Erythroblast (primary cell): ENCODE measurements at places on chromosomes 11 and 22.
A peak's percentile ranks its signal among the peaks of the same experiment; 100 is the strongest.

DNA sequence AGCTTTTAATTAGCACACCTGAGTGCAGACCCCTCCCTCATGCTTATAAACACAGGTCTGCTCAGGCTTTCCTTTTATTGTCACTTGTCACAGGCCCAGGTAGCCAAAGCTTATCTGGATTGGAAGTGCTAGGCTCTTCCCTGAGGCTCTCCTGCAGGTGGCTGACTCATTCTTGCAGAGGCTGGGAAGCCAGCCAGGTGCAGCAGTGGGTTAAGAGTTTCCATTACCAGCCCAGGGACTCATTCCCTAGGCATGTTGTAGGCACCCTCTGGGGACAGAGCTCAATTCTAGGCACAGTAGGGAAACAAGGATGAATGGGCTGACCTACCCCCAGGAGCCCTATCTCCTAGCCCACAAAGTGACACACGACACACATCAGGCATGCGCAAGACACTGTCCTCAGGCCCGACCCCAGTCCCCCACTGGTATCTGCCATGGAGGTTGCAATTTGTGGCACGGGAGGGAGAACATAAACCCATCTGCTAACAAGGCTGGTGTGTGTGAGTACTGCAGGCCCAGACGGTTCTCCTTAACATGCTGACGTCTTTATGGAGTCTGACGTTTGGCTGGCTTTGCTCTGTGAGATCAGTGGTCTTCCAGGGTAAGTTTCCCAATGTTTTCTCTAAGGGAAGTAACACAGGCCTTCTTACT is 94.2 kb downstream of the ABTB2 start:
- DNase-seq = no peak

- no peak for DNase-seq
Observed at GRCh38 chr11:127000291-127000968, at the start of gene KIRREL3. Gene KIRREL3, minus strand, starts transcription at chr11:127000770.

DNA sequence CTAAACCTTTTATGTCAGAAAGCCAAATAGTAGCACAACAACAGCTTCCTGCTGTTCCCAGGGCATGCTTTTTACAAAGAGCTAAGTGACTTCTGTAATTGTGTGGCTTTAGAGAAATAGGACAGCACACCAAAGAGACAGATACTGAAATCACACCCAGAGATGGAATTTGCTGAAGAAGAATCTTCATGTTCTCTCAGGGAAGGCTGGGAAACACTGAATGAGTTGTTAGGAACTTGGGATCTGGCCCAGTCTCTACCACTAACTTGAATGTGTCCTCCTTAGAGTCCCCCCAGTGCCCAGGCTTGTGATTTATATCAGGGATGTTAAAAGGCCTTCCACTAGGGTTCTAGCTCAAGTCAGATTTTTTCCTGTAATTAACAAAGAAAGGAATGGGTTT is 175.2 kb downstream of the DBX1 start:
- no peak for DNase-seq

DNA sequence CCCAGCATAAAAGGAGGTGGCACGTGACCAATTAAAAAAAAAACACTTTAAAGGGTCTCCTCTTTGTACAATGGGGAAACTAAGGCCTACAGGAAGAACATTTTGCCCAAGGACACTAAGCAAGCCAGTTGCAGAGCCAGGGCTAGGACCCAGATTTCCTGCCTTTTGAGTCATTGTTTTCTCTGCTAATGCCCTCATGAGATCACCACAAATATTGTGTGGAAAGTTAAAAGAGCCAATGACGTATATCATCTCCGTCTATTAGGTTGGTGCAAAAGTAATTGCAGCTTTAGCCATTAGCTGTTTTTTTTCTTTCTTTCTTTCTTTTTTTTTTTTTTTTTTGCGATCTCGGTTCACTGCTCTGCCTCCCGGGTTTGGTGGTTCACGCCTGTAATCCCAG is 24.1 kb upstream of the LRRC32 start:
- no peak for DNase-seq

- peak; percentile 53 for DNase-seq
Observed at GRCh38 chr22:19523240-19524169, 705 bp downstream of the CLDN5 start.

DNA sequence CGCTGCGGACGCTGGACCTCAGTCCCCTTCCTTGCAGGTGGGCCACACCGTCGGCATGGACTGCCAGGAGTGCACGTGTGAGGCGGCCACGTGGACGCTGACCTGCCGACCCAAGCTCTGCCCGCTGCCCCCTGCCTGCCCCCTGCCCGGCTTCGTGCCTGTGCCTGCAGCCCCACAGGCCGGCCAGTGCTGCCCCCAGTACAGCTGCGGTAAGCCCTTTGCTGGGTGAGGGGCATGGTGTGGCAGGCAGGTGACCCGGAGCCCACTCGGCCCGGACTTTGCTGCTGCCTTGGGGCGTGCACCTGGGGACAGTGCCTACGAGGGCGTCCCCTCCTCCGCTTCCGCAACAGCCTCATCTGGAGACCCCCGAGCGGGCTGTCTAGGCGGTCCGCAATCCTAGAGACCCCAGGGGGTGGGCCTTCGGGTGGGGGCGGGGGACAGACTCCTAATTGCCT is 25.4 kb upstream of the MUC5B start:
- DNase-seq = no peak

GRCh38 chr11:73648121-73648520 is 1.7 kb downstream of the PLEKHB1 start:
- DNase-seq = no peak

DNA sequence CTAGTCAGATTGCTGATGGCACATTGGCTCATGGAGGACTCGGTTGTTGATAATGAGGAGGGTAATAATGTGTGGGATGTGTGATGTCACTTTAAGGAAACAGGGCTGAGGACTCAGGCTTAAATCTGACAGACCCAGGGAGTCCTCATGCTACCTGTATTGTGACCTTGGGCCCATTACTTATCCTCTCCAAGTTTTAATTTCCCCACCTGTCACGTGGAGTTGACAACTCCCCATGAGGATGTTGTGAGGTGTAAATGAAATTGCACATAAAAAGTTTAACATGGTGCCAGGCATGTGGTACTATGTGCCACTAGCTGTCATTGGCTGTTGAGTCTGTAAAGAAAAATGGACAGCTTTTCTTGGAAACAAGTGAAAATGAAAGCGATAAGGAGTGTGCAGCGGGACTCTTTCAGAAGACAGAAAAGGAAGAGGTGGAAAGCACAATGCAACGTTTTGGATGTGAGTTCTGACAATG is 15.3 kb downstream of the IL10RA start:
- DNase-seq = peak; percentile 41

- no peak for DNase-seq
Observed at GRCh38 chr11:35491231-35491871, 34.1 kb downstream of the PAMR1 start.

DNA sequence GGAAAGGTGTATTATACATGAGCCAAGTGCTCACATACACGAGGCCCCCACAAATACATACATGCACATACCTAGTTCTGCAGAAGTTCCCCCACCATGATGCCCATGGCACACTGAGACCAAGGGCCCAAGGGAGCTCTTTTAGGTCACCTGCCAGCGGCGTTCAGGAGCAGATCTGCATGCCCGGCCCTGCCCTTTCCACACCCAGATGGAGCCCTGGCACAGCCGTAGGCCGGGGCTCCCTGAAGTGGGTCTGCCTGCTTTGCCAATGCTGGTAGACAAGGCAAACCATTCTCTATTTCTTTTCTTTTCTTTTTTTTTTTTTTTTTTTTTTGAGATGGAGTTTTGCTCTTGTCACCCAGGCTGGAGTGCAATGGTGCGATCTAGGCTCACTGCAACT is 21.5 kb downstream of the NFAM1 start:
- DNase-seq = no peak

GRCh38 chr11:129637473-129637872 is 178.2 kb upstream of the TMEM45B start:
- DNase-seq = no peak

DNA sequence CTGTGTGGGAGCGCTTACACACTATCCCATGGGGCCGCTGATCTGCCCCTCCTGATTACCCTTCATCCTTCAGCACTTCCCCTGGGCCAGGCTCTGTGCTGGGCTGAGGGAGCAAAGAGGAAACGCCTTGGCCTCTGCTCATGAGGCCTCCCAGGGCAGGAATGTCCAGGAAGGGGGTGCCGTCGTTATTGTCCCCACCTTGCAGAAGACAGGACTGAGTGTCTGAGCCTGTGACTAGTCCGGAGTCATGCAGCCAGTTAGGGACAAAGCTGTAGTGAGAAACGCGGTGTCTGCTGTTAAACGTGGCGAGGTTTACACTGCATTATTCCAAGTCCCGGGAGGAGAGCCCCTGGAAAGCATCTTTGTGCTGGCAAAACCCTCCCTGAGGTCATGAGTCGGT is 160.0 kb downstream of the TRIM29 start:
- DNase-seq = no peak

DNA sequence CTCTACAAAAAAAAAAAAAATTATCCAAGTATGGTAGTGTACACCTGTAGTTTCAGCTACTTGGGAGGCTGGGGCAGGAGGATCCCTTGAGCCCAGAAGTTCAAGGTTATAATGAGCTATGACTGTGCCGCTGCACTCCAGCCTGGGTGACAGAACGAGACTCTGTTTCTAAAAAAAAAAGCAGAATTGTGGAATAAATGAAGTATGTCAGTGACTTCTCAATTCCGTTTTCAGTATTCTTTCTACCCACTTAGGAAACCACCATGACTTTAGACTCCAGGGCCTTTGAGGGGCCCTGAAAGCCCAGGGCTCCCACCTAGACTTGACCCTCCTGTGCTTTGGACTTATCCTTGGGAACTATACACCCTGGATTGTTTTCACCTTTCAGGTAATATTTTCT is 6.5 kb upstream of the NUP160 start:
- no peak for DNase-seq

DNA sequence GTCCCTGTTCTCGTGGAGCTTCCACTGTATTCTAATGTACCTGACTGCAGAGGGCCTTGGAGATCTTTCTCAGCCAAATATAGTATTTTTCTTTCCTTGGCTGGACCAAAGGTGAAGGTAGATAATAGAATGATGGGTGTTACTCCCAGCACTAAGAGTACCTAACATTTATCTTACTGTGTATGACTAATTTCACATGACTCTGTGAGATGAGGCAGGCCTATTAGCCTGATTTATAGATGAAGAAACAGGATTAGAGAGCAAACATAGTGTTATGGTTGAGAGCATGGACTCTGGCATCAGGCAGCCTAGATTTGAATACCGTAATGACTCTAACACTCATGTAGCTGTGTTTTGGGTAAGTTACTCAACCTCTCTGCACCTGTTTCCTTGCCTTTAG is 2.7 kb downstream of the ACO2 start:
- DNase-seq = no peak

- no peak for DNase-seq
Observed at GRCh38 chr11:110134110-110134509, 40.9 kb downstream of the ZC3H12C start.

DNA sequence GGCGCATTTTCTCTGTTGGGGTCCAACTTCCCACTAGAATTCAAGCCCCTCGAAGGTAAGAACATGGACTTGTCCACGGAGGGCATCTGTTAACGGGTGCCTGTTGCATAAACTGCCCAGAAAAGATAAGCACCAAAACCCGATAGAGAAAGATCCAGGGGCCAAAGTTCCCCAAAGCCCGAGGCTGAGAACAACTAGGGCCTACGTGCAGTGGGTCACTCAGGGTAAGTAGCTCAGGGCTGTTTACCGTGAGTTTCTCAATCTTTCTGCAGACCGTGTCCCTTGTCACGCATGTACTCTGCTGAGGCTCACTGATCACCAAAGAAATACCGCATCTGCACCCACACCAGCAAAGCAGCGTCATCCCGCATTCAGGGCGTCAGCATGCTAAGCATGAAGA is 24.4 kb downstream of the PGA5 start:
- no peak for DNase-seq

DNA sequence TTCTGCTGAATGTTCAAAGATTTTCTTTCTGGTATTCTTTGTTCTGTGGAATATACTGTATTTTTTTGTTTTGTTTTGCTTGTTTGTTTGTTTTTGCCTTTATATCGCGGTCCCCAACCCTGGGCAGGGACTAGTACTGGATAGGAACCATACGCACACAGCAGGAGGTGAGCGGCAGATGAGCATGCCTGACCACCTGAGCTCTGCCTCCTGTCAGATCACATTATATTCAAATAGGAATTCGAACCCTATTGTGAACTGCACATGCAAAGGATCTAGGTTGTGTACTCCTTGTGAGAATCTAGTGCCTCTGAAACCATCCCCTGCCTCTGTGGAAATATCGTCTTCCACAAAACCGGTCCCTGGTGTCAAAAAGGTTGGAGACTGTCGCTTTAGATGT is 83.3 kb upstream of the ANO3 start:
- DNase-seq = no peak

GRCh38 chr22:25112538-25113253 is 87.0 kb upstream of the CRYBB3 start:
- no peak for DNase-seq
